ENCODE measurements at places on chromosomes 1 and 21.

GRCh38 chr1:21234779-21235178 lies 55.5 kb downstream of the ECE1 start:
- no peak for DNase-seq

DNA sequence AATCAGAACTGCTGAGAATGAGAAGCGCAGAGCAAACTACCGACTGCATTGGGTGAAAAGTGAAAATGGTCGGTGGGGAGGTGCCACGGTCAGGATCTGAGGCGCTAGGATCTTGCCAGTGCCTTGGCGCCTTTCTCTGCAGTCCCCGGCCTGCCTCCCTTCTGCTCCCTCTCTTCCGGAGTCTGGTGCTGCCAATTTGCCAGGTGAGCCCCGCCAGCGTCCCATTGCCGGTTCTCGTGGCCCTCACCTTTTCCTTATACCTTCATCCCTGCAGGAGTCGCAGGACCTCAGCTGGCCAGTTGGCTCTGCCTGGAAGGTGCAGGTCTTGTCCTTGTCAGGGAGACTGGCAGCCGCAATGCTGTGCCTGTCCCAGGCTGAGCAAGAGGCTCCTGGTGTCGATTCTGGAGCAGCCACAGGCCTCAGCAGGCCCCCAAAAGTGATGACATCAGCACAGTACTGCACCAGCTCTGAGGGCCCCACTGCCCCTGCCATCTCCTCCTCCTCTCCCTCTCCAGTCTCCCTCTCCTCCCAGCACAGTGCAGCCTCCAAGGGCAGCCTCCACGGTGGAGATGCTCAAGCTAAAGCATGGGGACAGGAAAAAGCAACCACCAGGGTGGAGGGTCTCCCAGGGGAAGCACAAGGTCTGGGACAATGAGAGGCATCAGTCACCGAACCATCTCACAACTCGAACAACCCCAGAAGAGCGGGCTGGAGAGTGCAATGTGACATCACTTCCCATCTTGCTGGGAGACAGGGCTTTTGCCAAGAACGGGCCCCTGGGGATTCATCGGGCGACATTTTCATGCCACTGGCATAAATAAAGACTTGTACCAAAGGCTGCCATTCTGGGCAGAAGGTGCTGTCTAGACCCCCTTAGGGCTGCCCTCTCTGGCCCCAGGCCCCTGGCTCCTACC lies 37.1 kb upstream of the H6PD start:
- no peak for DNase-seq

- no peak for DNase-seq
Observed at GRCh38 chr1:103960045-103960444, 210.3 kb downstream of the AMY1C start.

GRCh38 chr1:241560146-241560848 lies 28.1 kb downstream of the KMO start:
- DNase-seq = no peak

DNA sequence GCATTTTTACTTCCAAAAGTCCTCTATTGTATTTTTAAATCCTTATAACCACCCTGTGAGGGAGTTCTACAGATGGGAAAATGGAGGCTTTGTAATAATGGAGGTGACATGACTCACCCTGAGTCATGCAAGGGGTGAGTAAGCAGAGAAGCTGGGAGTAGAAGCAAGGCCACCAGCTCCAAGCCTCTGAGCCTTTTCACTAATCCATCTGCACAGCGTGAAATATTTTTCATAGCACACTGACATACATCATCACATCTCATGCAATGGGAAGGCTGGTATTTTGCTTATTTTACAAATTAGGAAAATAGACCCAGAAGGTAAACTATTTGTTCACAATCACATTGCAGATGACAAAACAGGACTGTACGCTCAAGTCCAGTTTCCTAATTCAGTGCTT lies 96.9 kb downstream of the KCNH1 start:
- DNase-seq = no peak

DNA sequence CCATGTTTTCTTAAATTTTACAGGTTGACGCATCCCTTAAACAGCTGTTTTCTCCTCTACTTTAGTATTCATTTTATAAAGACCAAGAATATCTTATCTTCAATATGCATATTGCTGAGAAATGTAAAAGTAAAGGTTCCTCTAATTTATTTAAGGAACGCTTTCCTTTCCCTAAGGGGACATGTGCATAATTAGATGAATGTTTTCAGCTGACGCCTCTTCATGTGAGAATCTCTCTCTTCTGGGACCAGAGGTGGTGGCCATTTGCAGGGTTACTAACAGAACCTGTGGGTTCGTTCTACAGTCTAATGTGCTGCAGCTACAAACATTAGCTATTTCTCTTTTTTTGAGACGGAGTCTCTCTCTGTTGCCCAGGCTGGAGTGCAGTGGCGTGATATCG lies 147.7 kb upstream of the L1TD1 start:
- DNase-seq = no peak
